D341Med (cell line): ENCODE measurements at places on chromosomes 6 and 20.
A peak's percentile ranks its signal among the peaks of the same experiment; 100 is the strongest.

DNA sequence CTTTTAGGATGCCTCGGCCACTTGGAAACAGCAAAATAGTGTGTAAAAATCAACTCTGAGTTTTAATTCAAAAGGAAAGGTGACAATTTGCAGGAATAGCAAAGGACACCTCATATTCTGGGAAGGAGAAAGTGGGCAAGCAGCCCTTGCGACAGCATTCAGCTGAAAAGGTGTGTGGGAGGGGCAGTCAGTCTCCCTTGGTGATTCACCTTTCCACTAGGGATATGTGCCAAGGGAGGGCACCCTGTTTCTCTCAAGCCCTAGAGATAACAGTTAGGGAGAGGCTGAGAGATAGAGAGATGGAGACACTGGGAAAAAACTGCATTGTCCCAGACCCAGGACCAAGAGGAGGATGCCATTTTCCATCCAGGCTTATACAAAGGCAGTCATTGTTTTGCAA, 228.1 kb downstream of the EPM2A start:
- no peak for DNase-seq

DNA sequence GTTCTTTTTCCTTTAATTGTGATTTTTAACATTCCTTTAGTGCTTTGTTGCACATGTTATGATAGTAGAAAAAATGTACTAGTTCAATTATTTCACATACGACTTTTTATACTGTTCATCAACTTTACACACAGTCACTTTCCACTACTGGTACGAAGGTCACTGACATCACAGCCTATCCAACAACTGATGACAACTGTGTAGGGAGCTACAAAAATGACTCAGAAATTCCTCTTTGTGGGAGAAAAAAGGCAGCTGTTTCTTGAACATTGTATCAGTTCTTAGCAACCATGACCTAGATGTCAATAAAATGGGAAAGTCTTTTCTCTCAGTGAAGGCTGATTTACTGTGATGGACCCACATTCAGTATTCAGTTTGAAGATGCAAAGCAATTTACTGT, 7.0 kb upstream of the ID4 start:
- no peak for DNase-seq

DNA sequence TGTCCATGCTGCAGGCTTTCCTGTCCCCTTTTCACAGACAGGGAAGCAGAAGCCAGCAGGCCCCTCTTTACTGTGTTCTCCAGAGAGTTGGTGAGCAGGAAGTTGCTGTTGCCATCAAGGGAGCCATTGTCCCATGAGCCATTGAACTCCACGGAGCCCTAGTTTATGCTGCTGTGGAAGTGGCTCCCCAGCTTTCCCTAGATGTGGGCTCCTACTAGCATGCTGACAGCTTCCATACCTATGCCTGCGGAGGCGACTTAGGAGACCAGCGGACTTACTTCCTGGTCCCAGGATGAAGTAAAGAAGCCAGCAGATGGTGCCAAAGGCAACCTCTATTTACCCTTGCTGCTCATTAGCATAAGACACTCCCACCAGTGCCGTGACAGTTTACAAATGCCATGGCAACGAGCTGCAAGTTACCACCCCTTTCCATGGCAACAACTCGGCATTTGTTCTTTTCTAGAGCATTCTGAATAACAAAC, 30.8 kb upstream of the FKBP1A start:
- peak; percentile 47 for DNase-seq

GRCh38 chr6:158667360-158667981, 17.6 kb downstream of the SYTL3 start:
- DNase-seq: no peak

DNA sequence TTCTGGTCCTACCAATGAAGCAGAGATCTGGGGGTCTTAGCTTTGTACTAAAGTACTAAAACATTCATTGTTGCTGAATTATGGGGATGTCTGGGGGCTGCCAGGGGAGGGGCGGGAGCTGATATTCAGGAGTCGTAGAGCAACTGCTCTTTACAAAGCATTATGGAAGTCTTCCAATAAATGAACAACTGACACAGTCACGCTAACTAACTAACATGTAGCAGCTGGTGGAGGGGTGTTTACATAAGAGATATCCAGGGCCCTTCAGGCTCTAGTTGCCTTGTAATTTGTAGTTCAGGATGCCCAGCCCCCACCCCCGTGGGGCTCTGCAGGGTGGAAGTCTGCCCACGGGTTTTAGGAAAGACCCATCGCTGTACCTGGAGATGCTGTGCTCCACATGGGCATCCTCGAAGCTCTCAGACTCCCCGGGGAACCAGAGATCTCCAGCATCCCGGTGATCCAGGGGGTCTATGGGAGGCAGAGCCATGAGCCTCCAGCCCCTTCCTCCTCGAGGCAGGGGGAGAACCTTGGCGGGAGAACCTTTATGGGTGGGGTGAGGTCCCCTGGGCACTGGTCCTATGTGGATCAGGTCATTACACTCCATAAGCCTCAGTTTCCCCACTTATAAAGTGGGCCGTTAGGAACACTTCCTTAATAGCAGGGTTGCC, 3.4 kb downstream of the TREM2 start:
- peak; percentile 10 for DNase-seq

DNA sequence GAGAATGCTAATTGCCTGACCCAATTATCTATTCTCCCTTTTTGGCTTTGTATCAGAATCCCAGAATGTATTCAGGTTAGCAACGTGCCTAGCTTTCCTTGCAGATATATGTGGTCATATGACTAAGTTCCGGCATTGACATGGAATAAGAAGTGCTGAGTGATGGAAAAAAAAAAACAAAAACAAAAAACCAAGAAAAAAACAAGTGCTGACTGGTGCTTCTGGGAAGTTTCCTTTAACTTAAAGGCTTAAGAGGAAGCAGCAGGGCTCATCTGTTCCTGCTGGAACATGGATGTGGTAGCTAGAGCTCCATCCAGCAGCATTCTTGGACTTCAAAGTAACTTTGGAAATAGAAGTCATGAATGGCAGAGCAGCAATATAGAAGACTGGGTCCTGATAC, 10.4 kb upstream of the RPF2 start:
- DNase-seq: no peak

- DNase-seq: peak; percentile 47
These were observed 149.0 kb upstream of the FUT9 start for GRCh38 chr6:95866732-95867131.

DNA sequence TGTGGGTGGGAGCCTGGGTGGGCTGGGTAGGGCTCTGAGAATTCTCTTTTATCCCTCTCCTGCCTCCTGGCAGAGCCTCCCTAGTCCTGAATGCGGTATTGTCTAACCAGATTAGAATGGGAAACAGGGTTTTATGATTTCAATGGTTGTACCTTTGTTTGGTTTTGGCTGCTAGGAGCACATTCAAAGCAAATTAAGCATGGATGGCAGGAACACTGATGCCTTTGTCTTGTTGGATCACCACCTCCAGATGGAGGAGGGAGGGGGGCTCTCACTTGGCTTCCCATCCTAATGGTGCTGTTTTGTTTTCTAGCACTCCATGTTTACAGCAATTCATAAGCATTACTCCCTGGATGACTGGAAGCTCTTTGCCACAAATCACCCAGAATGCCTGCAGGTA, 11.6 kb downstream of the GMPR start:
- DNase-seq: no peak

GRCh38 chr6:45504947-45505346, 127.2 kb upstream of the SUPT3H start:
- no peak for DNase-seq

- DNase-seq: no peak
These were observed 10.5 kb downstream of the SOX4 start for GRCh38 chr6:21604081-21604480.

GRCh38 chr6:150598401-150598800, 1.3 kb upstream of the PLEKHG1 start:
- DNase-seq: no peak

DNA sequence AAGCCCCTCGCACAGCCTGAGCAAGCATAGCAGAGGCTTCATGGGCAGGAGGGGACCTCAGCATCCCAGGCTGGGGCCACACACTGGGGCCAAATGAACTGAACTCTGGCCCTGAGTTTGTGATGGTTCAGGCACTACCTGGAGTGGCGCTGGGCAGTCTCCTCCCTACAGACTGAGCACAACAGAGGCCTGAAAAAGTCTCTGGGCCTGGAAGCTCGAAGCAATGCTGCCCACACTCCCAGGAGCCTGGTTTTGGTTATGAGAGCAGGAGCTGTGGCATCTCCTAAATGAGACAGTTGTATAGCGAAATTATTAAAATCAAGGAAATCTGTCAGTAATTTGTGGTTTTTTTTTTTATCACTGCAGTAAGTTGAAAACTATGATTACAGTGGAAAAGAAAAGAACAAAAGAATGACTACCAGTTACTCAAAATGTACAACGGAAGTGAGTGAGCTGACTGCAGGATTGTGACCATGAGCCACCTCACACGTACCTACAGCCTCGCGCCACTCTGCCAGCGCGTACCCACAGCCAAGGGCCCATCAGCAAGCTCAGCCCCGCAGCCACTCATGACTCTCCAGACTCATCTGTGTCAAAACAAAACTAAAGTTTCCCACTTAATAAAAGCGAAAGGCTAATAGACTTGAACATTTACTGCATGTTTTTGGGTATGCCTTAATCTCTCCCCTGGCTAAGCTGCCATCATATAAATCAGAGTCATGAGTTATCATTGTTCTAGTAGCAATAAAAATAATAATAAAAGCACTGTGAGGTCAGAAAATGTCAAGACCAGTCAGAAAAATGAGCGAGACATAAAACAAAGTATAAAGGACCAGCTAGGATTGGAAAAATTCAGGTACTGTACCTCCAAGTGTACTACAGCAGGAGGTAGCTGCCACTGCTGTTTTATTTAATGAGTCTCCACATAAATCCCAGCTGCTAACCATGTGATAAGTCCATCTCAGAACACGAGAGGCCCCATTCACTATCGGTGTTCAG, 177.0 kb downstream of the FOXC1 start:
- DNase-seq: no peak

DNA sequence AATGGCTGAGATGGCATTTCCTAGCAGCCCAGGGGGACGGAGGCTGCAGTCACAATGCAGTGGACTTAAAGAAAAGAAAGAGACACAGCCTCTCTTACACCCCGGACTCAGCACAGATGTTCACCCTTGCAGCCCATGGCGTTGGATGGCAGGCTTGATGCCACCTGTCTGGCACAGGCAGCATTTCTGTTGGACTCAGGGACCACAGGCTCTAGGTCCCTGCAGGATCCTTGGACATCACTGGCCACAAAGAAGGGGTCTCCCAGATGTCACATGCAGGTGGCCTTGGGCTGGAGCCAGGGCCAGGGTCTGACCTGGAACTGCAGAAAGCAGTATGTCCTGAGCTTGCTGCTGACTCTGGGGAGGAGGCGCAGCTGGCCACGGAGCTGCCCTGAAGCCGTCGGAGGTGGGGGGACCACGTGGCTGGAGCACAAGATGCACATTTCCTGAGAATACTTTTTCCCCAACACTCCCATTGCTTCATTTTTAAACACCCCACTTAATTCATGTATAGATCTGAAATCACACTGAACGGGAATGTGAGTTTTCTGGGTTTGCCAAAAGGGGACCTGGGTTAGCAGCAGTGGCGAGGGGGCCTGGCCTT, 102.3 kb upstream of the SULF2 start:
- no peak for DNase-seq

GRCh38 chr6:68679399-68679798, 44.3 kb downstream of the ADGRB3 start:
- DNase-seq: no peak

DNA sequence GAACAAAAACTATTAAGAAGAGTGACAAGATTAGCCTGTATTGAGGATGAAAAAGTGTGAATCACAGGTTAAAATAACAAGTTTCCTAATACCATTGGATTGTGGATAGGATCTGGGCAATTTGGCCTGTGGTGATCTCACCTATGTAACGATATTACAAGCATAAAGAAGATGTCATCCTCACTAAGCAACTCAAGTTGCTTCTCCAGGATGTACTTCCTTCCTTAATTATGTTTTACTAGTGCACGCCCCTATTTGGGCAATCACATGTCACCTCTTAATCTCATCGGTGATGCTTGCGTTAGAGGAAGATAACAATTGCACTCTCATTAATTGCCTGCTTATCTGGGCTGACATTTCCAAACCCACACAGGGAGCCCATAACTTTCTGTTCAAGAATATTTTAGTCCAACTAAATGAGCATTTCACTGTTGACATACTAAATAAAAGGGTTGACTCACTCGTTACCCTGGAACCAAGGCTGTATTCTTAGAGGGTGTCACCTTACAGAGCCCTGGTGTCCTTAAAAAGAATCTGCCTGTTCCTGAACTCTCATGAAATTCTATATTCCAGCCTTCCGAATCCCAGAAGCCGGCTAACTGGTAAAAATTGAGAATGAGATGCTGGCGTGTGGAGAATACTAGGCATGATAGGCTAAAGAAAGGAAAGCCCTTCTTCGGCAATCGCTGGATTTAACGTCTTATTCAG, 88.2 kb upstream of the ATXN1 start:
- DNase-seq: no peak

DNA sequence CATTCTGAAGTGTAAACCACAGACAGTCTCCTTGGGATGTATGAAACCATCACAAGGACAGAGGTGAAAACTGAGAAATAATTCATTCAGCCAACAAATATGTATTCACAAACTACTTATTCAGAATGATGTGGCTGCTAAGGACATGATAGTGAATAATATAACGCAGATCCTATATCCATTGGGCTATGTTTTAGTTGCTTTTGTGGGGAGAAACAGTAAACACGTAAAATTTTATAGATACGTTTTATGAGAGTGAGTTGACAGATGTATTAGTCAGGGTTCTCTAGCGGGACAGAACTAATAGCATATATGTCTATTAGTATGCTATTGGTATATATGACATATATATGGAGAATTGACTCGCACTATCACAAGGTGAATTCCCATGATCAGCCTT, 402.5 kb downstream of the RFPL4B start:
- no peak for DNase-seq

- DNase-seq: no peak
These were observed 23.7 kb upstream of the PPP1R14C start for GRCh38 chr6:150119173-150119572.

GRCh38 chr20:330233-331149, 5.1 kb downstream of the SOX12 start:
- peak; percentile 76 for DNase-seq

DNA sequence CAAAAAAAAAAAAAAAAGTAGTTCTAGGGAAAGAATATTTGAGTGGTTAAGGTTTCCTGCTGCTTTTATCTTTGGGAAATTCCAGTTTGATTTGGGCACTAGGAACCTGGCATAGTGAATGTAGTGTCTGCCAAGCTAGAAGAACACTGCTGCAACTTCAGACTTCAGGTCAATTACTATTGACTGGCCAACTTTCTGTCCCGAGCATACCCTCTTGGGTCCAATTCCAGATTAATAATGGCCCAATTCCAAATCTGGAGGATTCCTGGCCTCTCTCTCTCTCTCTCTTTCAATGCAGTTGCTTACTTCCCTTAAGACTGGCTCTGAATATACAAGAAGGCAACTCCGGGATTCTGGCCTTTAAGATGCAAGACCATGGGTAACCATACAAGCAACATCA, 74.9 kb downstream of the ANKEF1 start:
- DNase-seq: no peak

GRCh38 chr6:122422614-122423267, 23.3 kb downstream of the HSF2 start:
- DNase-seq: no peak

GRCh38 chr6:44653761-44654218, 266.3 kb downstream of the CDC5L start:
- no peak for DNase-seq
